GM23338 (cell line): ENCODE measurements at places on chromosomes 2 and 18.

- peak; percentile 64 for DNase-seq
Observed at GRCh38 chr2:163610817-163611556, 124.8 kb downstream of the FIGN start.

- DNase-seq, result no peak
Observed at GRCh38 chr2:68195096-68195495, 37.4 kb downstream of the PNO1 start.

- DNase-seq, result no peak
Observed at GRCh38 chr2:53209679-53210458, 557.7 kb upstream of the CHAC2 start.

DNA sequence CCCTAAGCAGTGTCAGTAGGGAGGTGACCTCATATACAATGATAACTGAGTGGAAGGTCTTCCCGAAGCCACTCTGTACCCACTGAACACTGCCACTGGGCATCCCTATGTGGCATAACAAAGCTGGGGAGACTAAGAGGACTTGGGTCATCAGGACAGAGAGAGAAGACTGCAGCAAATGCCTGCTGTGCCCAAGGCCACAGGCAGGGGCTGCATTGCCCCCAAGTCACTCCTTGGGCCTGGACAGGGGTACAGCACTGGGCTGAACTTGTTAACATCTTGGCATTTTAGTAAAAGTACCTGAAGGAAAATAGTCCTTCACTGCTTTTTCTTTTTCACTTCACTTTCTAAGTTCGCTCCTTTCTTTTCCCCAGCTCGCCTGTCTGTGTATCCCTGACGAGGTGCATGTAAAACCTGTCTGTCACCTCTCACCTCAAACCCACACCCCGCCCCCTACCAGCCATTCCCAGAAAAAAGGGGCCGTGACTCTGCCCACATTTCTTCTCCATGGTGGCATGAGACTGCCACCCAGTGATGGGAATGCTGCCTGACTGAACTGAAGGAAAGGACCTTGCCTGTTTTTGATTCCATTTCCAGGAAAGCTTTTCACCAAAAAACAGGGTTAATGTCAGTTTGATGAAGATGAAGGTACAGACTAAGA lies 62.9 kb downstream of the MTHFD2 start:
- peak; percentile 86 for DNase-seq

DNA sequence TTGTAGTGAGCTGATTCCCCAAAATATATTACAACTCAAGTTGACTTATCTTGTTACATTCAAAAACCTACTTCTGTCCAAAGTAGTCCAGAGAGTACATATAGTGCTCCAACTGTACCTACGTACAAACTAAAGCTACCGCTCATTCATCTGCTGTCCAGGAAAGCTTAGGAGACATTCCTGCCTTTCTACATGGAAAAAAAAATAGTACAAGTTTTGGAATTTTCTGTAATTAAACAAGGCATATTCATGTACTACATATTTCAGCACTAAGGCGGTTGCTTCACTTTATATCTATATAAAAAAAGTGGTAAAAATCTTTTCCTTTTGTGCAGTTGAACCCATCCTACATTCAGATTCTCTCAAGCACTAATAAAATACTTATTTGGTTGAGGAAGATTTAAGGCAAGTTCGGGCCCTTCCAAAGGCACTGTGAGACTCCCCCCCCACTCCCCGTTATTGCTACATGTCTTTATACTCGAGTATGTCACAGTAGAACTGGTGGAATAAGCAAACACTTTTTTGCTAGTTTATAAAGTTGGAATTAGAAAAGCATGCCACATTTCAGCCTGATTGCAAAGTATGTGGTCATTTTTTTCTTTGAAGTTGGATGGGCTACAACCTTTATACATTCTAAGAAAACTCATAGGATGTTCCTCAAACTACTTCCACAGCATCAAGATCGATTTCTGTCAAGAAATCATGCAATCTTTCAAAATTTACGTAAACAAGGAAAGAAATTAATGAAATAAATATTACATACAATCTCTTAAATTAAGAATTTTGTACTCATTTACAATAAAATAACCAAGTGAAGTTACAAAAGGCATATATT lies 3.7 kb downstream of the ZFP36L2 start:
- DNase-seq, result no peak

GRCh38 chr18:7557973-7558372 lies 9.1 kb upstream of the PTPRM start:
- no peak for DNase-seq

- DNase-seq, result no peak
Observed at GRCh38 chr2:121588357-121588756, 57.7 kb downstream of the RNU4ATAC start.

- no peak for DNase-seq
Observed at GRCh38 chr2:100193291-100193710, 50.9 kb upstream of the AFF3 start.

DNA sequence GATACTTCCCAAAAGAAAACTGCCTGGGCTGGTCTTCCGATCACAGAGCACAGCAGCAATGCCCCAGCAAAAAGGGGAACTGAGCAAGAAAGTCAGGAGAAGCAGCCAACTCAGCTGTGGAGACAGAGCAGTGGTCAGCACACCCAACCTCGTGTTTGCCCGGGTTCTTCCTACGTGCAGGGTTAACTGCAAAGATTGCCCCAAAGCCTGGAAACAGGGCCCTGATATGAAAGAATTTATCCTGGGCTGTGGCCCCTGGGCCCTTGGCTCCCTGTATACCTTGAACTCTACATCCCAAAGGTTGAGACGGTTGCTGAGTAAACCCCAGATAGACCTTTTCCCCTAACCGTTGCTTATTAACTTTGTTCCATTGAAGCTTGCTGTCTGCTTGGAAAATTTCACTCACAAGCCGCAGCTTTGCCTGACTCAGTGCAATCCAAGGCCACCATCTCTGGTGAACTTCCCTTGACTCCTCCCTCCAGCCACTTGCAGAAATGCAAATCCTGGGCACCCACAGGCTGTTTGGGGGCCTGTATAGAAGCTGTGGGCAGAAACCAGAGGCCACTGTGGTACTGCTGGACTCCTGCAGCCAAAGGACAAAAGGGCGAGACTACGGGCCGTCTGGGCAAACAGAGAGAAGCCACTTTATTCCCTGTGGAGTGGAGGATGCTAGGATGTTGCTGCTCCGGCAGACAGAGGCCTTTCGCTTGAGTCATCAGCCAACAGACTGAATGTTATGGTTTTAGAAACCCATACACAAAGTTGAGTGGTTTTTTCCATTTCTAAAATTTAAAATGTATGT lies 18.2 kb downstream of the NRP2 start:
- no peak for DNase-seq

GRCh38 chr18:76353500-76353899 lies 141.5 kb downstream of the ZNF516 start:
- no peak for DNase-seq

GRCh38 chr18:32801228-32801627 lies 28.4 kb upstream of the KLHL14 start:
- DNase-seq, result no peak

- DNase-seq, result no peak
Observed at GRCh38 chr2:130826821-130827501, 9.8 kb upstream of the ARHGEF4 start.

DNA sequence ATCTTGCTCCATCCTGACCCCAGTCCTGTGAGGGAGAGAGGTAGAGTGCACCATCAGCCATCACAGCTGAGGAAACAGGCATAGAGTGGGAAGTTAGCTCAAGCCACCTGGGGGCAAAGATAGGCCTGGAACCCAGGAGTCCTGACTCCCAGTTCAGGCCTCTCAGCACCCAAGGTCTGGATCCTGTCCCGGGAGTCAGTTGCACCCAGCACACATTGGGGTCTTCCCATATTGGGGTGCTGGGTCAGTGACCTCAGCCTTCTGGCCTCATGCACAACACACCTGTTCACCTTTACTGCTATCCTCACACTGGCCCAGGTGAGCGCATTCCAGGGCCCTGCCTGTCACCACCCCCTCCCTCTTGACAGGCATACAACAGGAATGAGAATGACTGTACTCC lies 24.7 kb downstream of the ST8SIA5 start:
- DNase-seq, result no peak

DNA sequence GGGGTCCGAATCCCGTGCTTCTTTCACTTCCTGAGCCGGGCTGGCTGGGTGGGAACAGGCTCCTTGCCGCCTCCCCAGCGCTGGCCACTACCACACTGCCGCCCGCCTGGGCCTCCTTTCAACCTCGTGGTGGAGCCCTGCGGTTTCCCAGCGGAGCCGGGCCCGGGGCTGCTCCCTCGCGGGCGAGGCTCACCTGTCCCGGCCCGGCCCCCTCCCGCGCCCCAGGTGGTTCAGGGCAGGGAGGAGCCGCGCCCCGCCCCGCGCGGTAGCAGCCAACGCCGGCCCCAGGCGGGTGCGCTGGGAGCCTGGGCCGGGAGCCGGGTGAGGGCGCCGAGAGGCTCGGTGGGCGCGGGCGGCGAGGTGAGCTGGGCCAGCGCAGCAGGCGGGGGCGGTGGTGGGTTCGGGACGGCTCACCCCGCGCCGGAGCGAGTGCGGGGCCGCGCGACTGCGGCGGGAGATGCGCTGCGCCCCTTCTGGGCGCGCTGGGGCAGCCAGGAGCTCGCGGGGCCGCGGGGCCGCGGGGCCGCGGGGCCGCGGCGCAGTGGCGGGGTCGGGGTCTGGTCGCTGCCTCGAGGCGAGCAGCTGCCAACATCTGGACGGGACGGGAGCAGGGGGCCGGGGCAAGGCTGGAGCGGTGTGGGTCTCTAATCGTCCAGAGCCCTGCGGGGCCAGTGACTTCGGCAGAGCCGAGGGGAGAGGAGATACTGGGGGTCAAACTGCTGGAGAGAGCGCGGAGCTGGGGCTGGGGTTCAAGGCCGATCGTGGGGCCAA lies at the start of gene LYPD6B:
Gene LYPD6B (plus strand): TSS at position 258 of the 771 bp plus-strand sequence. CDS start 92,250 bp downstream, outside the sequence.
- DNase-seq, result peak; percentile 79

DNA sequence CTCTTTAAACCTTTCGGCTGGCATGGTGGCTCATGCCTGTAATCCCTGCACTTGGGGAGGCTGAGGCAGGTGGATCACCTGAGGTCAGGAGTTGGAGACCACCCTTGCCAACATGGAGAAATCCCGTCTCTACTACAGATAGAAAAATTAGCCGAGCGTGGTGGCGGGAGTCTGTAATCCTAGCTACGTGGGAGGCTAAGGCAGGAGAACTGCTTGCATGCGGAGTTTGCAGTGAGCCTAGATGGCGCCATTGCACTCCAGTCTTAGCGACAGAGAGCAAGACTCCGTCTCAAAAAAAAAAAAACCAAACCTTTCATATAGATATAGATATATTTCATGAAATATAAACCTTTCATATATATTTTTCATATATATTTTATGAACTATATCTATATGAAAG lies 864.7 kb downstream of the TRIB2 start:
- peak; percentile 57 for DNase-seq

GRCh38 chr2:58604096-58604495 lies 363.0 kb upstream of the FANCL start:
- DNase-seq, result no peak

DNA sequence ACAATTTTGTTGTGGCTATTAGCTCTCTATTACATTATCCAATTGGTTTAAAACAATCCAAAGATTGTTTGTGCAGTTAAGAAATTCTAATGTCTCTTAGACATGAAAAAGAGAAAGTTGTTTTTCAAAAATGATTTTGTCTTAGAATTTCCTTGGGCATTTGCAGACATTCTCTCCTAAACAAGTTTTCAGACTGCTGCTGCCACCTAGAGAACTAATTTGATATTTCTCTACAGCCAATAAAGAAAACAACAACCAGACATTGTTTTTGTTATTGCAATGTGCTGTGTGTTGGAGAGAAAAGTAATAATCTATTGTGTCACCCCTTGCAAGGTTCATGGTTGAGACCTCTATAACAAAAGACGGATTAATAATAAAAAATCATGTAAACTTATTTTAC lies 119.0 kb upstream of the SYT4 start:
- peak; percentile 52 for DNase-seq

GRCh38 chr2:236745420-236746210 lies 176.0 kb downstream of the ACKR3 start:
- peak; percentile 11 for DNase-seq

- DNase-seq, result no peak
Observed at GRCh38 chr2:190528521-190529001, 6.0 kb downstream of the NEMP2 start.

GRCh38 chr2:222656526-222657446 lies 894 bp upstream of the FARSB start:
- peak; percentile 18 for DNase-seq

GRCh38 chr18:40469316-40469715 lies 1485.7 kb upstream of the PIK3C3 start:
- no peak for DNase-seq

DNA sequence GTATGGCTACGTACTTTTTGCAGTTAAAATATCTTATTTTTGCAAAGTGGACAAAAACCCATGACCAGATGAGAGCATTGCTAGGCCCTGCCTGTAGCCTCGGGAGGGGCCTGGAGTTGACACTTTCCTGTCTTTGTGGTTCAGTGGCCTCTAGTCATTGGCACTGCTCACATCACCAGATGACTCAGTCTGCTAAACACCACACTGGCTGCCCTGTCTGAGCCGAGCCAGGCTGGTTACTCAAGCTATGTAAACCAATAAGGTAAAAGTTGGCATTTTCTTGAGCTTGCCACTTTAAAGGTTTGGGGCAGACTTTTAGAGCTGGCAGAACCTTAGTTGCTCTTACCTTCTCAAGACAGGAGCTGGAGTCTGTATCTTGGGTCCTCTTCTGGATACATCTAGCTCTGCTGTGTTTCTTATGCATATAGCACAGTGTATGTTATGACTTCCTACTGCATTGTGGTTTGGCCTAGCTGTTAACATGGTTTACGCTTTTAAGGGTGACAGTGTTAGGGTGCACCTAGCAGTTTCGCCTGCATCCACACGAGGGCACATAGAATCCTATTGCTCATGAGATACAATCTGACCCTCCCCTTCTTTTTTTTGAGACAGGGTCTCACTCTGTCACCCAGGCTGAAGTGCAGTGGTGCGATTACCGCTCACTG lies 76.4 kb downstream of the AP1S3 start:
- peak; percentile 64 for DNase-seq

DNA sequence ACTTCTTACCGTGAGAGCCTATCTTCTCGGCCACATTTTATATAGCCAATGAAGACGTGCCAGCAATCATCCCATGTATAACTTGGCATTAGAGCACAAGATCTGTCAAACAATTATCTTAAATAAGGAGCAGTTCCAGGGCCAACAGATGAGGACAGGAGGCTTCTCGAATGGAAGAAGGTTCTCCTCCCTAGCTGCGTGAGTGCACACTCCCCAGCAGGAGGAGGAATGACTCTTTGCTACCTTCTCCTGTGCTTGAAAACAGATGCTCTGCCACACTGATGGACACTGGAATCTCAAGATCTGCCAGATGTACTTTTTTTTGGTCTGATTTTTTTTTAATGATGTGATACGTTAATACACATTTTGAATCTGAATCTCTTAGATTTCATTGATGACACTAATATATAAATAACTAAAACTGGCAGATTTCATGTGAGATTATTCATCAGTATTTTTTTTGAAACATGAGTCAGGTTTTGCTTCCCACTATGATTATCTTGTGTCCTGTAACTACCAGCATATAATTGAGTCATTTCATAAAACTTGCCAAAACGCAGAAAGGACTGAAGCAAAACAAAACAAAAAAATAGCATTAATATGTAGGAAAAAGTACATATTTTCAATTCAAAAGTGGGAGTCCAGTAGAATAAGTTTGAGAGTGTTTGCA lies 626 bp upstream of the VIT start:
- DNase-seq, result peak; percentile 29

DNA sequence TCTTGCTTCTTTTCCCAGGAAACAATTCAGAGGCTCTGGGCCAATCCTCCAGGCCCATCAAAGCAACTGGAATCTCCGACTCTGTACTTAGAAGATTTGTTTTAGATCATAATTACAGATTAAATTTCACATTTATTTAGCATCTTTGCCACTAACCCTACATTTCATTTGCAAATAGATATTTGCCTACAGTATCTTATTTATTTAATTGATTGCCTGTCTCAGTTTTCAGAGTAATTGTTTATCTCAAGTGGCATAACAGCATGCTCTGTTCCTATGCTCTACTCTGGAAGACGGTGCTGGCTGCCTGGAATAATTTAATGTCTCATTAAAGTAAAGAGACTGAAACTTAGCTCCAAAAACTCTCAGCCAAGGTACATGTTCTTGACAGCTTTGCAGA lies 213.4 kb downstream of the HNMT start:
- no peak for DNase-seq
